ENCODE measurements at places on chromosomes 11 and 22. TPM values are rescaled to one million over a fixed set of nuclear protein-coding genes. Genes with fewer than 3 reads are reported as not detected.

DNA sequence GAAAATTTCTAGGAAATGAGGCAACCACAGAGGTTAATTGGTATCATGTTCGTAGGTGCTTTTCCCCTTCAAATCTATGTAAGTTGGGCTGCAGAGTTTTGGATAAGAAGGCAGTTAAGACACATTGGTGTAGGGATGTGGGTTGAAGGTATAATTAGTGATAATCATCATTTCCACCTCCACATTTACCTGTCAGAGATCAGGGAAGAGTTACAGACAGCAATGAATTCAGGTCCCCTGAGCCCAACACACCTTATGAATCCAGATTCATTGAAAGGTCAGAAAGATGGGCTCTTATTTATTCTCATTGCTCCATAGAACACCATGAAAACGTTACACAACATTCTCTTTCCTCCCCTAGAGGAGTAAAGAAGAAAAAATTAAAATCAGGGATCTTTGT, 308.7 kb downstream of the C11orf87 start:
- DNase-seq, result no peak
- H3K36me3 ChIP-seq, result no peaks in the 10 kb centered on the region
- no peak overlapping the region for H3K27ac ChIP-seq
- peaks cover 8% of the 10 kb centered on the region for H3K4me1 ChIP-seq

DAGLA gene
- 7.8 TPM for total RNA-seq

GRCh38 chr11:27210531-27210930, 152.5 kb downstream of the CCDC34 start:
- no peak overlapping the region for H3K27ac ChIP-seq
- no peak for DNase-seq
- no peaks in the 10 kb centered on the region for H3K27me3 ChIP-seq

DNA sequence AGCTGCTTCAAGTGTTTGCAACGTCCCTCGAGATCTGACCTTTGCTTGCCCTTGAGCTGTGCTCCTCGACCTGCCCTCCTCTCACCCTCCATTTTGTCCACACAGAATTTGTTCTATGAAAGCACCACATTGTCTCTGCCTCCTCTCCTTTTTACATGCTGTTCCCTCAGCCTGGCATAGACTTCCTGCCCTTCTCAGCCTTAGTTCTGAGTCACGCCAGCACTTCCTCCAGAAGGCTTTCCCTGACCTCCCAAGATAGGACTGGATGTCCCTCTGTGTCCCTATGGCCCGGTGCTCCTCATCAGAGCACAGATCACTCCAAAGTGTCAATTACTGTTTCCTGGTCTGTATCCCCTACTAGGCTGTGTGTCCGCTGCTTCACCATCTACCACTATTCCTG, 16.2 kb downstream of the JHY start:
- no peak overlapping the region for H3K4me3 ChIP-seq
- H3K27me3 ChIP-seq, result no peaks in the 10 kb centered on the region
- H3K4me1 ChIP-seq, result peaks cover 11% of the 10 kb centered on the region
- no peak for DNase-seq
- no peak overlapping the region for H3K27ac ChIP-seq
- no peaks in the 10 kb centered on the region for H3K36me3 ChIP-seq

DNA sequence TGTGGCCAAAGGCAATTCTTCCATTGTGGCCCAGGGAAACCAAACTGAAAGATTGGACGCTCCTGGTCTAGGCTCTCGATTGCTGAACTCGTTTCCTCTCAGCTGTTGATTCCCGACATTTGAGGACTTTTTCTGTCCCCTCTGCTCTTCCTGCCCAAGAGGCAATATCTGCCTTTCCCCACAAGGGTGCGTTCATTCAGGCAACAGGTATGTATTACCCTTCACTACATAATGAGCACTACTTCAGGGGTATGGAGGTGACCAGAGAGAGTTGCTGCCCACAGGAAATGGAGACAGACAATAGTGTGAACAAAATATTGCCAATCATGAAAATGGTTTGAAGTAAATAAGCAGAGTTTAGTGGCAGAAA, 8.2 kb downstream of the PTH start:
- DNase-seq, result no peak
- H3K27ac ChIP-seq, result no peak overlapping the region
- no peaks in the 10 kb centered on the region for H3K36me3 ChIP-seq
- H3K4me3 ChIP-seq, result peak overlapping the region; percentile 72
- no peaks in the 10 kb centered on the region for H3K4me1 ChIP-seq

ZNF280A gene
- not detected for total RNA-seq

DNA sequence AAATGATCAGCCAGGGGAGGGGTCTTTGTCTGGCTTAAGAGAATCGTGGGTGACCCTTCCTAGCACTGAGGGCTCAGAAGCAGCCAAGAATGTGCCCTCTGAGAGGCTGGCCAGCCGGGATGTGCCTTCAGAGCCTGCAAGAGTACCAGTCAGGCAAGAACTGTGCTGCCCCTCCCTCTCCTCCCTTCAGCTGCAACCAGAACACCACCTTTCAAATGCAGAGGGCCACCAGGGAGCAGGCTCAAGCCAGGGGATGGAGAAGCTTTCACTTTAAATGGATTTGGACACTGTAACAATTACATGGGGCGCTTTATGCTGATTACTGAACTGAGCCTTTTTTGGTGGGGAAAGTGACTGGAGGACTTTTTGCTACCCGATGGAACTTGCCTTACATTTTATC, 44.9 kb upstream of the TENM4 start:
- H3K27me3 ChIP-seq, result peaks cover 22% of the 10 kb centered on the region
- H3K36me3 ChIP-seq, result no peaks in the 10 kb centered on the region
- peaks cover 12% of the 10 kb centered on the region for H3K4me1 ChIP-seq
- H3K4me3 ChIP-seq, result no peak overlapping the region
- H3K27ac ChIP-seq, result no peak overlapping the region
- DNase-seq, result no peak

- no peaks in the 10 kb centered on the region for H3K27me3 ChIP-seq
- H3K27ac ChIP-seq, result no peak overlapping the region
Observed at GRCh38 chr22:20191803-20192202, 40.9 kb upstream of the CCDC188 start.

GRCh38 chr11:44496391-44496790, 69.1 kb upstream of the CD82 start:
- DNase-seq, result no peak
- no peak overlapping the region for H3K4me3 ChIP-seq
- H3K27me3 ChIP-seq, result peaks cover 8% of the 10 kb centered on the region
- H3K36me3 ChIP-seq, result no peaks in the 10 kb centered on the region
- no peak overlapping the region for H3K27ac ChIP-seq

- peaks cover 7% of the 10 kb centered on the region for H3K36me3 ChIP-seq
- no peak overlapping the region for H3K4me3 ChIP-seq
- no peak for DNase-seq
- peaks cover 9% of the 10 kb centered on the region for H3K27me3 ChIP-seq
Observed at GRCh38 chr11:45929486-45930030, 7.1 kb downstream of the LARGE2 start.

DNA sequence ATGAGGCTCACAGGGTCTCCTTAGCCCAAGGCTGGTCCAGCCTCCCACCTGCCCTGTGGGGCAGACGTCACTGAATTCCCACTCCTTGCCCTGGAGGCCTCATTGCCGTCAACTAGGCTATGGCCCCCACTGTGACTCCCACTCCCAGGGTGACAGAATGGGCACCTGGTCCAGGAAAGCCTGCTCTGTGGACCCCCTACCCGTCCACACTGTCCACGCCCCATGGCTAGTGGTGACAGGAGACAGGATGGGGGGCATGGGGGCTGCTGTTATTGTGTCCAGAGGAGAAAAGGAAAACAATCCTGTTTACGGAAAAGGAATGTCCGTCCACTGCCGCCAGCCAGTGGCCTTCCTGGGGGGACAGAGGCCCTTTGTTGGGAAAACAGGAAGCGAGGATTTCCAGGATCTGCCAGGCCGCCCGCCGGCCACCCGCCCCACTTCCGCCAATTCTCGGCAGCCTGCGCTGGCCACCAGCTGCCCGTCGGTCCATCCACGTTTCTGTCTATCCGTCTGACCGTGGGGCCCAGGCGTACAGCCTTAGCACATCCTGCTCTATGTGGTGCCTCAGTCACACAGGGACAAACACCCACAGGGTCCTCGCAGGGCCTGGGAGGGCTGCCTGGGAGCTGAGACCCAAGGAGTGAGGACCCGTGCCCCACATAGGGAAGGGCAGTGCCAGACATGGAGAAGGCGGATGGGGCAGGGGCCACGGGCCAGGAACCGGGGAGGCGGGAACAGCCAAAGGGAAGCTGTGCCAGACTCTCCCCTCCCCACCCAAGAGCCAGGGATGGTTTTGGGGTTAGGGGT, 19.5 kb downstream of the CRELD2 start:
- H3K27me3 ChIP-seq, result no peaks in the 10 kb centered on the region
- DNase-seq, result no peak
- no peak overlapping the region for H3K4me3 ChIP-seq
- peaks cover 4% of the 10 kb centered on the region for H3K4me1 ChIP-seq
- no peaks in the 10 kb centered on the region for H3K36me3 ChIP-seq

PKDREJ gene
- 0.05 TPM for total RNA-seq

TRIM49D2 gene
- not detected for total RNA-seq

DNA sequence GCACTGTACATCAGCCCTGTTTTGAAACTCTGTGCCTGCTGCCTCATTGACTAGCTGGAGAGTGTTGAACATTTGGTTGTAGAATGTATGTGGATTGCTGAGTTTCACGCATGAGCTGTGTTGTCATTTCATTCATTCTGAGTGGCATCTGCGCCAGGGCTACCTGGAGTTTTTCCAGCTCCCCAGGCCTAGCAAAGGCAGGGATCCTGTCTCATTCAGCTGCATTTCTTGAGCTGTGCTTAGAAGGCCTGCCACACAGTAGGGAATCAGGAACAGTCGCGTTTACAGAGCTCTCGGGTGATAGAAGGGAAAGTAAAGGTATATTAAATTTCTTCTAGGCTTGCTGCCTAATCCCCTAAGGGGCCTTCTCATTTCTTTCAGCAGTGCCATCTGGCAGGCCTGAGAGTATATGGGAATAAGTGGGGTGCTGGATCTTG, 44.3 kb downstream of the PTPRJ start:
- H3K27ac ChIP-seq, result peak overlapping the region; percentile 35
- no peak overlapping the region for H3K4me3 ChIP-seq
- H3K27me3 ChIP-seq, result no peaks in the 10 kb centered on the region
- H3K4me1 ChIP-seq, result peaks cover 46% of the 10 kb centered on the region
- DNase-seq, result no peak
- H3K36me3 ChIP-seq, result no peaks in the 10 kb centered on the region

DNA sequence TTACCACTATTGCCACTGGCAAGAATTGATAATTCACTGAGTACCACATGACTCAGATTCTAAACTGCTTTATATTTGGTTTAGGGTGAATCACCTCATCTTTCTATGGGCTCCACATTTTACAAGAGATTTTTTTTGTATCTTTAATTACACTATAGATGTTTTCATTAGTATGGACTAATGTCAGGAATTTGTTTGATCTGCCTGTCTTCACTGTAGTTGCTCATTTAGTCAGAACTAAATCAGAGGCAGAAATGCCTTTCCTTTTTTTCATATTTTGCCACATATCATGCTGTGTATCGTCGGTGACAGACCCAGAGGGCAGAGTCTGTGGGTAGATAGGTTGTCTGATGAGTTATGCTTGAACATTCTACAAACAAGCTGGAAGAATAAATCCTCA, 524.1 kb downstream of the METTL15 start:
- H3K36me3 ChIP-seq, result no peaks in the 10 kb centered on the region
- H3K27me3 ChIP-seq, result peaks cover 3% of the 10 kb centered on the region
- DNase-seq, result no peak
- H3K27ac ChIP-seq, result no peak overlapping the region
- no peak overlapping the region for H3K4me3 ChIP-seq
